ENCODE measurements at places on chromosomes 11 and 22.

- DNase-seq = no peak
Observed at GRCh38 chr11:129278586-129279319, 86.6 kb upstream of the ARHGAP32 start.

DNA sequence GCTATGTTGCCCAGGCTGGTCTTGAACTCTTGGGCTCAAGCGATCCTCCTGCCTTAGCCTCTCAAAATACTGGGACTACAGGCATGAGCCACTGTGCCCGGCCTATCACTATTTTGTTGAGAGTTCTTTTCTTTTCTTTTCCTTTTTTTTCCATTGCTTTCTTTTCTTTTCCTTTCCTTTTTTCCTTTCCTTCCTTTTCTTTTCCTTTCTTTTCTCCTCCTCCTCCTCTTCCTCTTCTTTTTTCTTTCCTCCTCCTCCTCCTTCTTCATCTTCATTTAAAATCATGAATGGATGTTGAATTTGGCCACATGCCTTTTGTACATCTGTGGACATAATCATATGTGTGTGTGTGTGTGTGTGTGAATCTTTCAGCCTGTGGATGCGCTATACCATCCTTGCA, 25.7 kb upstream of the PRAME start:
- DNase-seq = no peak

- no peak for DNase-seq
Observed at GRCh38 chr22:39427751-39428596, 28.4 kb downstream of the TAB1 start.

GRCh38 chr11:6747097-6747668, 24.6 kb downstream of the OR2AG2 start:
- no peak for DNase-seq

GRCh38 chr11:109865548-109866186, 227.5 kb upstream of the ZC3H12C start:
- no peak for DNase-seq

GRCh38 chr11:2265854-2266585, 4.4 kb downstream of the ASCL2 start:
- DNase-seq = no peak

DNA sequence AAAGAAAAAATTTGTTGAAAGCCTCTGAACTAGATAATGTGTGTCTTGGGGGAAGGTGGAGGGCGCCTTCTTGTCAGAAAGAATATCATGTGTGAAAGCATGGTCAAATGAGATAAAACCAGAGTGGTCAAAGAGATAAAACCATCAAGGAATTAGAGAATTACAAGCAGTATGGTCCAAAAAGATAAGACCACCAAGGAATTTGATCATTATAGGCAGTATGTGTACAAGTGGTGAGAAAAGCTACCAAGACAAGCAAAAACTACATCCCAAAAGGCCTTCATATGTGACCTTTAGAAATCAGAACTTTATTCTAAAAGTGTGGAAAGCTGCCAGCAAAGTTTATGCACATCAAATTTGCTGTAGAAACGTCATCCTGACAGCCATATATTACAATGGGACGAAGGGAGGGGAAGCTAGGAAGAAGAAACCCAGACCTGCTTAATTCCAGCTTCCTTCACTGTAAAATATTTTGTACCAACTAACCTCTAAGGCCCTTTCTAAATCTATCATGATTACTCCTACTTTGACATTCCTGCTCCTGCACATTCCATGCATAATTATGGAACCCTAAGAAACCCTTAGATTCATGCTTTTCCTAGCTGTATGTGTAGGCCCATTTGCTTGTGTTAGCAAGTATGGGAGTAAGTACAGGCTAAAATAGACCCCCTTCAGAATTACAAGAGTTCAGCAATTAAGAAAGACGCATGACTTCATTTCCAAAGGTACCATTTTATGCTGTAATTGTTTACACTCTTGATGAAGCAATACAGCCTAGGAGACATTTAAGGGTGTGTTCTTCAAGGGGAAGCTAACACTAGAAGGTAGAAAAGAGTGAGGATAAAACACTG, 51.6 kb downstream of the LGR4 start:
- no peak for DNase-seq

- DNase-seq = no peak
Observed at GRCh38 chr11:4190098-4190497, 95.5 kb downstream of the RRM1 start.

DNA sequence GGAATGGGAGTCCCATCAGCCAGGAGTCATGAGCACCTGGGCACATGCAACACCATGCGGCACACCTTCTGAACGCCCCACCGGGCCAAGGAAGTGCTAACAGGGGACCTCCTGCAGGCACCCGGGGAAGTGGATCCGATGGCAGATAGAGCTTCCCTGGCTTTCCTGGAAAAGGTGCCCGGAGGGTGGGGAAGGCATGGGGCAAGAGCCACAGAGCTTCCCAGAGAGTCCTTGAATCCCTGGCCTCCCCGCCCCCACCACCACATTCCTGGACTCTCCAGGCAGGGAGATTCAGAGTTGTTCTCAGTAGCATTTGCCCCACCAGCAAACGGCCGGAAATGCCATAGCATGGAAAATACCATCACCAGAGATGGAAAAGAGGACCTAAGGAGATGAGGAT, 8.3 kb downstream of the TRIM29 start:
- no peak for DNase-seq

GRCh38 chr22:19755145-19755710, 5.3 kb upstream of the TBX1 start:
- no peak for DNase-seq

- DNase-seq = no peak
Observed at GRCh38 chr11:85602526-85603213, 24.5 kb downstream of the DLG2 start.

DNA sequence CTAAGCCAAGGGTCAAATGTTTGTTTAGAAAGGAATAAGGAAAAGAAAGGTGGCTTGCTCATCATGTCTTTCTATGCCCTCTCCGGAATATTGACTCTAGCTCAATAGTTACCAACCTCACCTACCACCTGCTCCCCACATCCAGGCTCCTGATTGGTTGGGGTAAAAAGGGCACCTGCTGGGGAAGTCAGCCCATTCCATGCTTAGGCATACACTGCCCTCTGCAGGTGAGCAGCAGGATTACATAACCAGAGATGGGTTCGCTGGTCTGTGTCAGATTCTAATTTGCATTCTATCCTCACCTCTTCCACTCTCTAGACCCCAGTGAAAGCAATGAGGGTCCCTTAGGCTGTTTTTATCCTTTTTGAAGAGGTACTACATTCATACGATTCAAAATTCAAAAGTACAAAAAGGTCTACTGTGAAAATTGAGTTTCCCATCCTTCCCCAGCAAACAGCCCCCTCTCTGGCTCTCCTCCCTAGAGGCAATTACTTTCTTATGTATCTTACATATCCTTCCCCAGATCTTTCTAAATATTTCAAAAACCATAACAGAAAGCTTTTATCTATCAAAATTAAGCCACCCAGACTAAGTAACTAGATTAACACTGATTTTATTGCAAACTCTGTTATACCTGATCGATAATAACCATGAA, 98.0 kb upstream of the ASPHD2 start:
- DNase-seq = no peak

DNA sequence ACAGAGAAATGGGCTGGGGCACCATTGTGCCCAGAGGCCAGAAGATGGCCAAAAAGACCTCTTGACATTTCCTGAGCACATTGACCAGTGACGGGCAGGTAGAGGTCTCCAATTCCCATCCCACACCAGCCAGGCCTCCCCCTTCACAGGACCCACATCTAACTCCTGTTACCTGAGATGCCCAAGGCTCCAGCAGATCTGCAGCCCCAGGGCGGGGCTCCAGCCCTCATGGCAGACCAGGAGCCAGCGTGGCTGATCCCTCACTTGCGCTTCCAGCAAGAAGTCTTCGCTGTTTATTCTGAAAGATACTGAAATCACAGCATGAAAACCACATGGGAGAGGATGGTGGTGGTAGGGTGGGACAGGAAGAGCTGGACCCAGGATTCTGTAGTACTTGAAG, 9.0 kb downstream of the TMPRSS5 start:
- DNase-seq = no peak

DNA sequence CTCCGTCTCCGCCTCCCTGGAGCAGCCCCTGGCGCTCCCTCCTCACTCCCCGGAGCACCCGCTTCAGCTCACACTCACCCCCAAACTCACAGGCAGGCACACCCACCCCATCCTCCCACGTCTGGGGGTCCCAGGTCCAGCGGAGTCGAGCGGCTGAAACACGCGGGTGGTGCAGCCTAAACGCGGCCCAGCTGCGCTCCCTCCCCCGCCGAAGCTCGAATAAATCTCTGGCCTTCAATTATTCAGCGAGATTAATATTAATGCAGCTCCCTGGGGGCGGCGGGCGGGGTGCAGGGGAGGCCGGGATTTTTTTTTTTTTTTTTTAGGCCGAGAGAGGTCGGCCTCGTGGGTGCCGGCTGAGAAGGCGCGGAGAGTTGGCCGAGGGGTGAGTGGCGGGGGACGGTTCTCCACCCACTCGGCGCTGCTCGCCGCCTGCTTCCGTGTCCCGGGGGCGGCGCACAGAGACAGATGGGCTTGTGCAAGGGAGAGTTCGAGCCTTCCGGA, 524 bp upstream of the SLC1A2 start:
- DNase-seq = no peak

DNA sequence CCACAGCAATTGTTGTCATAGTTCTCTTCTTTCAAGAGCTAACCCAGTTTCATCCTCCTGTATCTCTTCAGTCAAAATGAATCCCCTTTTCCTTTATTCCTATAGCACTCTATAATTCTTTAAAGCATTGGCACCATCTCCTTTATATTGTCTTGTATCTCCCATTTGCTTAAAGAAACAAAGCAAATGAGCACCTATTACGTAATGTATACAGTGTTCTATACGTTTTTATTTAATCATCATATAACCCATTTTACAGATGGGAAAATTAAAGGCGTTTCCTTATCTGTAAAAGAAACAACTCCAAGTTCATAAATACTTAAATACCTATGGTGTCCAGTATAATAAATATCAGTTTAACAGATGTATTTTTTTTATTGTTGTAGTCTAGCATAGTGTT, 6.4 kb upstream of the REXO2 start:
- DNase-seq = no peak

- peak; percentile 94 for DNase-seq
Observed at GRCh38 chr11:69497221-69497787, 15.8 kb downstream of the LINC01488 start.

- no peak for DNase-seq
Observed at GRCh38 chr11:133921513-133921912, 35.3 kb downstream of the IGSF9B start.

DNA sequence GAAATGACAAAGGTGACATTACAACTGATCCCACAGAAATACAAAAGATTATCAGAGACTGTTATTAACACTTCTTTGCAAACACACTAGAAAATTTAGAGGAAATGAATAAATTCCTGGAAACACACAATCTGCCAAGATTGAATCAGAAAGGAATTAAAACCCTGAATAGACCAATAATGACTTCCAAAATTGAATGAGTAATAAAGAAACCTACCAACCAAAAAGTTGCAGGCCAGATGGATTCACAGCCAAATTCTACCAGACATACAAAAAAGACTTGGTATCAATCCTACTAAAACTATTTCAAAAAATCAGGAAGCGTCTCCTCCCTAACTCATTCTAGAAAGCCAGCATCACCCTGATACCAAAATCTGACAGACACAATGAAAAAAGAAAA, 17.2 kb downstream of the RAB38 start:
- DNase-seq = no peak

DNA sequence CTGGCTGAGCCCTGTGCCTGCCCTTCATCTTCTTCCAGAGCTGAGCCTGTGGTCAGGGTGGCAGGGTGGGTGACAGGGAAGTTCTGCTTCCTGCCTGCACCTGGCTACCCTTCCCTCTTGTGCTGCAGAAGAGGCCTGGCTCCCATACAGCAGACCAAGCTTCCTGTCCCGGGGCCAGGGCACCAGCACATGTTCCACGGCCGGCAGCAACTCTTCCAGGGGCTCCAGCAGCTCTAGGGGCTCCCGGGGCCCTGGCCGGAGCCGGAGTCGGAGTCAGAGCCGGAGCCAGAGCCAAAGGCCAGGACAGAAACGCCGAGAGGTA, 15.0 kb downstream of the ROBO3 start:
- no peak for DNase-seq

GRCh38 chr22:46641811-46642266, 21.7 kb downstream of the GRAMD4 start:
- DNase-seq = peak; percentile 27

- no peak for DNase-seq
Observed at GRCh38 chr22:33099593-33099992, 41.4 kb upstream of the SYN3 start.

DNA sequence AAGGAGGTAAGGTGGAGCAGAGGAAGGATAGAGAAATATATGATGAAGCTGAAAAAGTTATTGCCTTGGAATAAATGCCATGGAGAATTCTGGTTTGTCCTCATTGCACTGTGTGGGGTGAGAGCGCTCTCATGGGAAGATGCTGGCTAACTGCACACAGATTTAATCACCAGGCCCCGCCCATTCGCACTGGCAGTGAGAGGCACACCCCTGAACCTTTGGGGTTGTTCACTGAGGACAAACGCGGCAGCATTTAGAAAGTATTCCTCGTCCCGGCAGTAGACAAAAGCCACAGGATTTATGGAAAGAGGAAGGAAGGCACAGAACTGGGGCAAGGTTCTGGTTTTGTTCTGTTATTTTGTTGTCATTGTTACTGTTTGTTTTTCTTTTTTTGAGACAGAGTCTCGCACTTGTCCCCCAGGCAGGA, 70.2 kb downstream of the MED15 start:
- no peak for DNase-seq

DNA sequence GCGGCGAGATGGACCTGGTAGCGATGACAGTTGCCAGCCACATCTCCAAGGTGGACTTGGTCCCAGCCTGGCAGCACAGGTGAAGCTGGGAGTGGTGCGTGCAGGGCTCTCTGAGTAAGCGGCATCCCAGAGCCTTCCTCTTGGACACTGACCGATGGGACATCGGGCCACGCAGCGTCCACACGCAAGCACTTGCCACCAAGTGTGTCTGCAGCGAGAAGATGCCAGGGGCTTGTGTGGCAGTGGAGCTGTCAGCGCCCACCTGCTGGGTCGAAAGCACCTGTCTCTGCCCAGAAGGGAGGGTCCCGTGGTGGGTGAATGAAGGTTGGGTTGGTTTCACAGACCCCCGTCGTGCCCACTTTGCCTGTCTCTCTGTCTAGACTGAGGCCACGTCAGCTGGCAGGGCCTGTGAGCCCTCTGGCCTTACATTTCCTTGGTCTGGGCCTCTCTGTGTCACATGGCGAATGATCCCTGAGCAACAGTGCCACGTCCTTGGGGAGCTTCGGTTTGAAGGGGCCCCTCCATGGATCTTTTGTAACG, 50.8 kb upstream of the SMIM38 start:
- DNase-seq = no peak

DNA sequence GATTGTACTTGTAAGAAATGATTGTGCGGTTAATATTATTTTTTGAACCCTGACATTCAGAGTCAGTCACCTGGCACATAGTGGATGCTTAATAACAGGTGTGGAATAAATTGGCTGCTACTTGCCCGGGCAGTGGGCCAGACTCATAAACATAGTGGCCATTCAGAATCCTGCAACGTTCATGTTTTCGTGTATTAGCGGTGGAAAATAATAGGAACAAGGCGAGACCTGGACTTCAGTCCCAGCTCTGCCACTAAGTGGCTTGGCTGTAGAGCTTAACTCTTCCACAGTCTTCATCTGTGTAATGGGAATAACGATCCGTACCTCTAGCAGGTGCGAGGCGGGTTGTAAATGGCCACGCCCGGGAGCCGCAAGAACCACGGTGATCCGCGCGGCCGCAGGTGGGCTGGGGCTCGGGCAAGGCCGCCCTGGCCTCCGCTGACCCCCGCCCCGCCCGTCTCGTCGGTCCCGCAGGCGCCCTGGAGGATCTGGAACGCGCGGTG, 761 bp upstream of the TMEM25 start:
- no peak for DNase-seq
